ENCODE measurements at places on chromosomes 16 and 17.

GRCh38 chr17:62933501-62934385 is 32.3 kb upstream of the TANC2 start:
- no peak for DNase-seq

- DNase-seq: no peak
Observed at GRCh38 chr17:75695141-75695829, 26.0 kb upstream of the ITGB4 start.

DNA sequence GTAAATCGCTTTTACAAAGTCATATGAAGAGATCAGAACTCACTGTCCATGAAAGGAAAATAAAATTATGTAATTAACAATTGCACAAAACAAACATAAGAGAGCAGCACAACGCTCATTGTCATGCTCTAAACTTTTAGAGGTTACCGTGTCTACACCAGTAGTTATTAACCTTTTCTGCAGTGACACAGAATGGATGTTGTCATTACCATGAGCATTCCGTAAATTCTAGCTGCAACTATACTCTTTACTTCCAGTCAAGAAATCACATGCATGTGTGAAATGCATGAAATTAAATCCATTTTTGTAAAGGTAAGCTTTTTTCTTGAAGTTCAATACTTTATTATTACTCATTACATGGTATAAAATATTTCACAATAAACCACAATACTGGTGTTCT is 38.2 kb downstream of the USP32 start:
- no peak for DNase-seq

DNA sequence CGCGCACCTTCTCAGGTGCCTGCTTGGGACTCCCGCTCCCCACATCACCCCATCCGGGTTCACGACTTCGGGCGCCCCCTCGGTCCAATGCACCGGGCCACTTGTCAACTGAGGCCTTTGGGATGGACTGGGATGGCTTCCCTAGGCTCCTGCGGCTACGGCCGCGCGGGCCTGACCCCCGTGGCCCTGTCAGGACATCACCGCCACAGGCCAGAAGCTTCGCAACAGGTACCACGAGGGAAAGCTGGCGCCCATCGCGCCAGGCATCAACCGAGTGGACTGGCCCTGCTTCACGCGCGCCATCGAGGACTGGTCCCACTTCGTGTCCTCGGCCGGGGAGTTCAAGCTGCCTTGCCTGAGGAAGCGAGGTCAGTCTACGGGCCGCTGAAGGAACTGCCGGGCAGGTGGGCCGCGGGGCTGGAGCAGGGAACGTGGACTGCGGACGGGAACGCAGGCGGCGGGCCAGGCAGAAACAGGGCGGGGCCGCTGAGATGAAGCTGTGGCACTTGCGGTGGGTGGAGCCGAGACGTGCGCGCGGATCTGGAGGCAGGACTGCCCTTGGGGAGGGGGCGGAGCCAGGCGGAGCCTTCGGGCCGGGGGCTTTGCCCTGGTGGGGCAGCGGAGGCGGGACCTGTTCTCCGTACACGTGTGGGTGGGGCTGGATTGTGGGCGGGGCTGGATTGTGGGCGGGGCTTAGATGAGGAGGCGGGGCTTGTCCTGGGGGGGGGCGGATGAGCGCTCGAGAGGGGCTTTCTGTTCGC is 13.7 kb upstream of the CNGB1 start:
- peak; percentile 24 for DNase-seq

DNA sequence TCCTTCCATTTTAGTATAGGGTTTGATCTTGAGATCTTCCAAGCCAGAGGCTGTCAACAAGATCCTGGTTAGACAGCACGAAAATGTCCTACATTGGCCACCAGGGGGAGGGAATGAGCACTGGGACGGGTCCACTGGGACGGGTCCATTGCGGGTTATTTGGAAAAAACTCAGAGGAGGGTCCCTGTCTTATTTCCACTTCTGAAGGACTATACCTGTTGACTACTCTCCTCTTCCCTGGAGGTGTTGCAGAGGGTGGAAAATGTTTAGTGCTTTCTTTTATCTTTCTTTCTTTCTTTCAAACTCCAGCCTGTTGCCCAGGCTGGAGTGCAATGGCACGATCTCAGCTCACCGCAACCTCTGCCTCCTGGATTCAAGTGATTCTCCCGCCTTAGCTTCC is 2.5 kb downstream of the TTLL6 start:
- no peak for DNase-seq

- no peak for DNase-seq
Observed at GRCh38 chr17:82647593-82648164, 565 bp downstream of the WDR45B start.

DNA sequence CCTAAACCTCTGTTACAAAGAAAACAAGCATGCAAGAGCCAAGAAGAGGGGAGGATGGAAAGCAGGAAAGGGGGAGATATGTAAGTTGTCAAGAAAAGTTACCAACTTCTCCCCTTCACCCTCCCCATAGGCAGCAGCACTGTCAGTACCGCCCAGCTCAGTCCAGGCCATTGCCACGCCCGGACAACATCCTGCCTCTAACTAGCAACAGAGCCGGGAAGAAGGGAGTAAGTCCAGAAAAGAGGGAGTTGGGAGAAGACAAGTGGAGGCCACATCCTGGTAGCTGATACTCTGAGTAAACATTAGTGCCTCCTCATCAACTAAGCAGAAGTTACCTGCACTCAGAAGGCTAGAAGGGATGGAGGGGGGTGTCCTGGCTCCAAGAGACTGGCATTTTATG is 113.6 kb downstream of the SMG6 start:
- no peak for DNase-seq

DNA sequence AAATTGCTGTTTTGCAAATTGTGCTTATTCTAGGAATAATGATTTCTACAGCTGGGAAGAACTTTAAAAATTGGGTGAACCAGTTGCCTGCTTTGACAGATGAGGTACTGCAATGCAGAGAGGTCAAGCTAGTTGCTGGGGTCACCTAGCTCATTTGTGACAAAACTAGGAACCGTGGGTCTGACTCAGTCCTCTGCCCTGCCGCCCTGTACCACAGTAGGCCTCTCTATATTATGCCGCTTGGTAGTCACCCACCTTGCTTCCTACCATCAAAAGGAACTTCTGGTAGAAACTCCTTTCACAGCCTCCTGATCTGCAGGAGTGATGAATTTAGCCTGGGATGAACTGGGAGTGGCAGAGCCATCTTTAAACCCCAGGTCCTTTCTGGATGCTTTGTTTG is 105.7 kb downstream of the PITPNC1 start:
- no peak for DNase-seq

DNA sequence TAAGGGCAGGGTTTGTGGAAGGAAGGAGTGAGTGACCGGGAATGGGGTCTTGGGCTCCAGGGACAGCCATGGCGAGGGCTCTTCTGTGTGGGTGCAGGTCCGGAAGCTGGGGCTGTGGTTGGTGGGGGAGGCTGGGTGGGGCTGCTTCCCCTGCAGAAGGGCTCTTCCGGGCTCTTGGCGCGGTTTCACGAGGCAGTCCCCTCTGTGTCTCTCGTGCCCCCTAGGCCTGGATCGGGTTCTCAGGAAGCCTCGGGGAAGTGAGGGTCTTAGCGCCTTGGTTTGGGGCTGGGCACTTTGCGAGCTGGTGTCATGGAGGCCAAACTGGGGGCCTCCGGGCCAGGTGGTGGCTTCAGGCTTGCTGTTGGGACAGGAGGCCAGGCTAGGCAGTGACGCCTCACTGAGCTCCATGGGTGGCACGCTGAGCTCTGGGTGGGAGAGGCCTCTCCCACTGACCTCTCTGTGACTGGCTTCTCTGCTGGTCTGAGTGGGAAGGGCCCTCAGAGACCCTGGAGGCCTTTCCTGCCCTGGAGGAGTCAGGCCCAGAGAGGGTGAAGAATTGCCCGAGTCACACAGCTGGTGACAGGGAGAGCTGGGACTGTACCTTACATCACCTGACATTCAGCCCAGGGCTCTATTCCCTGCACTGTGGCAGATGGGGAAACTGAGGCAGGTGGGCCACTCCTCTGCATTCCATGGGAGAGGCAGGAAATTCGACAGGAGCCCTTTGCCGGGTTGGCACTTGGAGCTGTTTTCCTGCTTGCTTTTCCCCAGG is 8.2 kb downstream of the ADCY7 start:
- DNase-seq: no peak

- no peak for DNase-seq
Observed at GRCh38 chr17:48925991-48926342, 17.8 kb downstream of the UBE2Z start.

- no peak for DNase-seq
Observed at GRCh38 chr16:25751230-25751835, 59.6 kb downstream of the HS3ST4 start.

- no peak for DNase-seq
Observed at GRCh38 chr17:74592087-74592990, at the start of gene CD300LD. Gene CD300LD, minus strand, starts transcription at chr17:74592283. Its CDS starts 81 bp downstream, at chr17:74592202.

- no peak for DNase-seq
Observed at GRCh38 chr16:17970816-17971331, 365.7 kb downstream of the NPIPA8 start.

GRCh38 chr17:21377705-21378396 is 1.7 kb downstream of the KCNJ12 start:
- DNase-seq: no peak

DNA sequence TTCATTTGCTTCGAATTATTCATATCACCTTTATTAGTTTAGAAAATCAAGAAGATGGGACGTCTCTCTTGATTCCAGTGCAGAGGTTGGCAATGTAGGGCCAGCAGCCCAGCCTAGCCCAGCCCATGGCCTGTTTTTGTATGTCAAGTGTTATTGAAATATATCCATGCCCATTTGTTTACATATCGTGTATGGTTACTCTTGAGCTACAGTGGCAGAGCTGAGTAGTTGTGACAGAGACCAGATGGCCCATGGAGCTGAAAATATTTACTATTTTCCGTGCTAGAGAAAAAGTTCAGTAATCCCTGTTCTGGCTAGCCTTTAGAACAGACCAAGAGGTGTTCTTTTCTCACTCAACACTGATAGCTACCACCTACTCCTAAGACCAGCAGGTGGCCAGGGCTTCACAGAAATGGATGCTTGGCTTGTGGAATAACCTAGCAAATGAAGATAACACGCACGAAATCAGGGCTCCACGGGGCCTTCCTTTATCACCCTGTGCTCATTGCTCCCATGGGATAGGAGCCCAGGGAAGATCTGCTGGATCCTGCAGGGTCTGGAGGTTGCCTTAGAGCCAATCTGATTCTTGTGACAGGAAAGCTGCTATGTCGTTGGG is 123.2 kb upstream of the ANKFN1 start:
- DNase-seq: no peak

DNA sequence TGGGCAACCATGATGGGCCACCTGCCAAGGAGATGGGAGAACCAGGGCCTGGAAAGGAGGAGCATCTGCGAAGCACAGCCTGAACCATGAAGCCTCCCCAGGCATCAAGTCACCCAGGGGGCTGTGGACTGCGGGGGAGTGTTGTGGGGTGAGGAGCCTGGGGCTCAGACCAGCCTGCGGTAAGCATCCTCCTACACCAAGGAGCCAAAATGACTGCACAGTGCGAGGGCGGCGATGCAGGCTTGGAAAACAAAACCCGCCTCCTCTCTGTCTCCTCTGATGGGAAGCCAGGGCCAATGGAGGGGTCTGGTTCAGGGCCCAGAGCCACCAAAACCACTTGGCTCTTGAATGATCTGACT is 18.1 kb upstream of the MAF start:
- DNase-seq: no peak

- no peak for DNase-seq
Observed at GRCh38 chr16:74111456-74111982, 185.1 kb upstream of the PSMD7 start.

Measured in SK-N-MC (cell line).